ENCODE measurements at places on chromosomes 16 and 17.

DNA sequence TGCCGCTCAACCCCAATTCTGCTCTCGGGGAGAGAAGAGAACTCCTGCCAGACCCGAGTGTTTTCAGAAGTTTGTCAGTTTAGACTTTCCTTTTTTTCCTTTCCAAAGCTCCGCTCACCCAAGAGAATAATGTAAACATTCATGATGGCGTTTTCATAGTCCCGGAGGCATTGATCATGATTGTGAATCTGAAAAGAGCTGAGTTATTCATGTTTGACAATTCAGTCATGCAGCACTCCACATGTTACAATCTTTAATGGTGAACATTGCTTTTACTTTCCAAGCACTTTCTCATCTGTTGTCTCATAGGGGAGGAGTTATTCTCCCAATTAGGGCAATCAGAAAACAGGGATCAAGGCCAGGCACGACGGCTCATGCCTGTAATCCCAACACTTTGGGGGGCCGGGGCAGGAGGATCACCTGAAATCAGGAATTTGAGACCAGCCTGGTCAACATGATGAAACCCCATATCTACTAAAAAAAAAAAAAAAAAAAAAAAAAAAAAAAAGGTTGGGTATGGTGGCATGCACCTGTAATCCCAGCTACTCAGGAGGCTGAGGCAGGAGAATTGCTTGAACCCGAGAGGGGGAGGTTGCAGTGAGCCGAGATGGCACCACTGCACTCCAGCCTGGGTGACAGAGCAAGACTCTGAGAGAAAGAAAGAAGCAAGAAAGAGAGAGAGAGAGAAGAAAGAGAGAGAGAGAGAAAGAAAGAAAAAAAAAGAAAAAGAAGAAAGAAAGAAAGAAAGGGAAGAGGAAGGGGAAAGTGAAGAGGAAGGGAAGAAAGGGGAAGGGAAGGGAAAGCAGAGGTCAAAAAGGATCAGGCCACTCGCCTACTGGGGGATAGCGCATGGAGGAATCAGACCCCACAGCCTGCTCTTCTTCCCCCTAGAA is 70.0 kb upstream of the TNRC6C start:
- DNase-seq, result peak; percentile 71

- DNase-seq, result no peak
Observed at GRCh38 chr16:10371592-10371991, 14.3 kb upstream of the ATF7IP2 start.

DNA sequence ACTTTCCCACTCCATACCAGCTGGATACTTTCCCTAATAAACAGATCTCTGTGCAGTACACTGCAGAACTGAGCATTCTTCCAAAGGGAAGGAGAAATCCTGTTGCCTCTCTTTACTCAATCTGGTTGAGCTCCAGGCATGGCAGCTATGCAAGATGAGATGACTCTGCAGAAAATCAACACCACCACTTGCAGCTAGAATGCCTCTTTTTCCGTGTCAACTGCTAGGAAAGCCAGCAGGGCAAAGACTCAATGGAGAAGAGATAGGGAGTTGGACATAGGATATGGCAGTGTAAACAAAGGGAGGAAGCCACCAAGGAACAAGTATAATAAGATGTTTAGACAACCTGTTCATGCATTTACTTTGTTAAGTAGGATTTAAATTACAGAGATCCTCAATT is 40.4 kb upstream of the CORO6 start:
- DNase-seq, result no peak

DNA sequence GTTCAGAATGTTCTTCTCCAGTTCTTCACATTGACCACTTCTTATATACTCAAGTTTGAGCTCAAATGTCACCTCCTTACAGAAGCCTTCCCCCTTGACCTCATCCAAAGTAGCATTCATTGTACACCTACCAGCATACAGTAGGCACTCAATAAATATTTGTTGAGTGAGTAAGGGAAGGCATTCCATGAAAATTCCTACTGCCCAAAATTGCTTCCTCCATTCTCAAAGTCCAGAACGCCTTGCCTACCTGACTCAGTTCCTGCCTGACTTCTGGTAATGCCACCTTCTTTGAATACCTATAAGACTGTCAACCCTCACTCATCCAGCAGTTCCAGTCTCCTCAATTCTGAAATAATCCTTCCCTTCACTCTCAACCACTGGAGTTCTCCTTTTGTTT is 14.8 kb upstream of the BPTF start:
- DNase-seq, result no peak

GRCh38 chr17:2455956-2456355 is 55.1 kb upstream of the MNT start:
- DNase-seq, result no peak

DNA sequence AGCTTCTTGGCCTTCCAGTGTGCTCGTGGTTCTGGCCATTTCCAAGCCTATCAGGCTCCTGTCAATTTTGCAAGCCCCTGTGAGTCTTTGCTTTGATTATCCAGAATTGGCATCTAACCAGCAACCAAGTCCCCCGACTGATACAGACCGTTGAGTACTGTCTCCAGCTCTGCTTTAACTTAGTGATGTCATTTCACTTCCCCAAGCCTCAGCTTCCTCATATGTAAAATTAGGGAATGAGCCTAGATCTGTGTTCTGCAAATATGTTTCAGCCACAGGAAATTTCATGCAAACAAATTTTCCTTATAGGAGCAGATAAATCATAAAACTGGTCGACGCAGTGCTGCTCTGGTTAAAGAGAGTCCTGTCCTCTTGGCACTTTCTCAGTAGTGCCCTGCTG is 60.1 kb upstream of the WSB1 start:
- no peak for DNase-seq

DNA sequence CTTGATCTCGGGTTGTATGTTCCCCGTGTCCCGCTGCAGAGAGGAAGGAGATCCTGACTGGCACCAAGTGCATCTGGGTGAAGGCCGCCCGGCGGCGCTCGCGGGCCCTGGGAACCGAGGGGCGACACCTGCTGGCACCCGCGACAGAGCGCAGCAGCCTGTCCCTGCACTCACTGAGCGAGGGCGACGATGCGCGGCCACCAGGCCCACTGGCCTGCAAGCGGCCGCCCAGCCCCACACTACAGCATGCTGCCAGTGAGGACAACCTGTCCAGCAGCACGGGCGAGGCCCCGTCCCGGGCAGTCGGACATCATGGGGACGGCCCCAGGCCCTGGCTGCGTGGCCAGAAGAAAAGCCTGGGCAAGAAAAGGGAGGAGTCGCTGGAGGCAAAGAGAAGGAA is 7.5 kb downstream of the BTBD17 start:
- DNase-seq, result no peak

GRCh38 chr17:39271546-39271945 is 45.8 kb upstream of the STAC2 start:
- no peak for DNase-seq

DNA sequence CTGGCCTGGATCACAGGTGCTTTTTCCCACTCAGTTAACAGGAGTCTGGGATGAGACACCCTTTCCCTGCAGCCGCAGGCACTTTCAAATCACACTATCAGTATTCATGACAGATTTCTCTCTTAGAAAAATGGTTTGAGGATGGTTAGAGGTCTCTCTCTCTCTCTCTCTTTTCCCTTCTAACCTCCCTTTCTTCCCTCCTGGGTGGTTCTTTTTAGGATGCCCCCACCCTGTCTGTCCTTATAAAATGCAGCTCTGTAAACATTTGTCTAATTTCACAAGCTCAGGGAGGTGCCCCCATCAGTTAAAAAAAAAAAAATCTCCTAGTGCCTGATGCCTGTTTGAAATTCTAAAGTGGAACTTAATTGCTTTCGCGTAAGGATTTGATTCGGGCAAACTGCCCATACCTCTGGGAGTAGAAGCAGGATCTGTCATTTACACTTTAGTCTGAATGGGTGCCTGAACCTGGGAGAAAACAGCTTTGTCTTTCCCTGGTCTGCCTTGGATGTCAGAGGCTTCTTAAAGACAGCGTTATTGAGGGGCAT is 158.8 kb downstream of the CCDC182 start:
- DNase-seq, result no peak

- no peak for DNase-seq
Observed at GRCh38 chr17:8806253-8806925, 7.2 kb upstream of the MFSD6L start.

DNA sequence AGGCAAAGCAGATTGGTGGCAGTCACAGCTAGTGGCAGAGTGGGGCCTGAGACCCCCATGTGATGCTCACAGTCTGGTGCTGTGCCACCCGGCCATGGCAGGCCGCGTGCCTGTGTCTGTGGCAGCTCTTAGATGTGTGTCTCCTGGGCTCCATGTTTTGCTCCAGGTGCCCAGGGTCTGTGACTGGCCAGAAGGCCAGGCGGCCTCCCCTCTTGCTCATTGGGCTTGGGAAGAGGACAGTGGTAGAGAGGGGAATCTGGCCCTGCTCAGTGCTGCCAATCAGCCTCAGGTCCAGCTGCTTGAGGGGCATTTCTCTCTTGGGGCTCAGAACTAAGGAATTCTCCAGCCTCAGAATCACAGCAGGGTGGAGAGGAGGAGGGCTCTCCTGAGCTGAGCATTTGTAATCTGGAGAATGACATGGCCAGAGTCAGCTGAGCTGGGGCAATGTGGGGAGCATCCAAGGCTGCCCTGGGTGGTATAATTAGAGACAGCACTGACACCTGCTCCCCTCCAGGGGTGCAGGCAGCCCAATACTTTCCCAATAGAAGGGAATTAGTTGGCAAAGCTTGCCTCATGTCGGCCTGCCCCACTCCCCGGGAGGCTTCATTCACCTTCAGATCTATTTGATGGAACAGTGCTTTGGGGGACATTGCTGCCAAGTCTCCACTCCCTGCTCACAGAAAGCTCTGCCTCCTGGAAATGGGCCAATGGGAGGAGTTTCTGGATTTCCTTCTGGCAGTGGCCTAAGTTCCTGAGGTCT is 2.7 kb upstream of the LASP1NB start:
- peak; percentile 51 for DNase-seq

Measured in skin of body (tissue), 3 donors.